Endothelial cell of umbilical vein (primary cell): ENCODE measurements at places on chromosomes 5 and 9. TPM values are rescaled to one million over a fixed set of nuclear protein-coding genes. Genes with fewer than 3 reads are reported as not detected.

Gene RAI14
- polyA plus RNA-seq, result 113 and 114 TPM in 2 replicates

Gene NR6A1
- 0.13 and 0.17 TPM in 2 replicates for polyA plus RNA-seq

Gene CCL27
- not detected in 2 replicates for polyA plus RNA-seq

Gene TAS2R1
- polyA plus RNA-seq, result not detected in 2 replicates

Gene CBY3
- not detected in 2 replicates for polyA plus RNA-seq

Gene ADAMTS13
- polyA plus RNA-seq, result 1.5 and 1.8 TPM in 2 replicates

Gene RNF183
- polyA plus RNA-seq, result not detected in 2 replicates

Gene ETF1
- polyA plus RNA-seq, result 27.5 and 32.9 TPM in 2 replicates

Gene HINT1
- 350 and 423 TPM in 2 replicates for polyA plus RNA-seq

Gene IFNA21
- polyA plus RNA-seq, result not detected in 2 replicates

Gene C5orf22
- polyA plus RNA-seq, result 11.7 and 23.7 TPM in 2 replicates

Gene SLC27A6
- 0.10 TPM in 1 of 2 replicates, not detected in the other for polyA plus RNA-seq

Gene LCN15
- polyA plus RNA-seq, result not detected in 2 replicates

Gene PCDHB4
- polyA plus RNA-seq, result 0.10 and 0.11 TPM in 2 replicates

Gene VCAN
- polyA plus RNA-seq, result 0.56 and 1.2 TPM in 2 replicates

Gene NDUFS4
- 44.9 and 70.4 TPM in 2 replicates for polyA plus RNA-seq

Gene GPR150
- 0.16 and 0.28 TPM in 2 replicates for polyA plus RNA-seq

Gene PAEP
- polyA plus RNA-seq, result not detected in 2 replicates

Gene INPP5E
- 15.0 and 17.1 TPM in 2 replicates for polyA plus RNA-seq

Gene KIF3A
- 2.4 and 3.3 TPM in 2 replicates for polyA plus RNA-seq

Gene C1QTNF3
- polyA plus RNA-seq, result 1.3 and 1.6 TPM in 2 replicates

Gene TMOD1
- 0.13 and 0.26 TPM in 2 replicates for polyA plus RNA-seq

Gene PCDHA1
- 0.03 and 0.04 TPM in 2 replicates for polyA plus RNA-seq

Gene PCDHGA7
- 0.68 and 0.84 TPM in 2 replicates for polyA plus RNA-seq

Gene CKMT2
- not detected in 2 replicates for polyA plus RNA-seq

Gene GLIPR2
- 42.4 and 42.5 TPM in 2 replicates for polyA plus RNA-seq

Gene CTSL
- polyA plus RNA-seq, result 70.0 and 98.4 TPM in 2 replicates

Gene CARD6
- 11.0 and 11.3 TPM in 2 replicates for polyA plus RNA-seq

Gene C5orf46
- polyA plus RNA-seq, result 0.66 and 2.3 TPM in 2 replicates
